ENCODE measurements at places on chromosomes 5 and 9.

GRCh38 chr5:38757451-38758245, 88.2 kb upstream of the OSMR start:
- no peak for DNase-seq

- no peak for DNase-seq
These were observed 53.5 kb downstream of the DRD1 start for GRCh38 chr5:175390352-175391083.

GRCh38 chr9:27591672-27592071, 18.4 kb upstream of the C9orf72 start:
- DNase-seq = no peak

- DNase-seq = no peak
These were observed 499.1 kb upstream of the GRIN3A start for GRCh38 chr9:102237520-102237919.

DNA sequence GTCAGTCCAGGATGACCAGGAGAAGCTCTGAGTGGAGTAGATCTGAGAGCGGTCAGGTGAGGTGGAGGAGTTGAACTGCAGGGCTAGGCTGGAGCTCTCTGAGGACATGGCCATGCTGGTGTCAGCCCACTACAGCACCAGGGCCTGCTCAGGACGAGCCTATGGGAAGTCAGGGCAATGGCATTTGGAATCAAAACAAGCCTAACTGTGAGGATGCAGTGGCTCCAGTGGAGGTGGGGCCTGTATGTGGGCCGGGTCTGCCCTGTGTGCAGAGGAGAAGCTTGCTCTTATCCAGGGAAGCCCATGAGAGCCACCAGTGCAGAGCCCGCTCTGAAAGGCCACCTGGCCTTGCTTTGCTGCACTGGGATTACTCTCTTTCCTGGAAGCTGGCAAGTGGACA, 11.1 kb downstream of the CXCL14 start:
- DNase-seq = no peak

GRCh38 chr9:135647884-135648283, 8.5 kb upstream of the GLT6D1 start:
- DNase-seq = no peak

DNA sequence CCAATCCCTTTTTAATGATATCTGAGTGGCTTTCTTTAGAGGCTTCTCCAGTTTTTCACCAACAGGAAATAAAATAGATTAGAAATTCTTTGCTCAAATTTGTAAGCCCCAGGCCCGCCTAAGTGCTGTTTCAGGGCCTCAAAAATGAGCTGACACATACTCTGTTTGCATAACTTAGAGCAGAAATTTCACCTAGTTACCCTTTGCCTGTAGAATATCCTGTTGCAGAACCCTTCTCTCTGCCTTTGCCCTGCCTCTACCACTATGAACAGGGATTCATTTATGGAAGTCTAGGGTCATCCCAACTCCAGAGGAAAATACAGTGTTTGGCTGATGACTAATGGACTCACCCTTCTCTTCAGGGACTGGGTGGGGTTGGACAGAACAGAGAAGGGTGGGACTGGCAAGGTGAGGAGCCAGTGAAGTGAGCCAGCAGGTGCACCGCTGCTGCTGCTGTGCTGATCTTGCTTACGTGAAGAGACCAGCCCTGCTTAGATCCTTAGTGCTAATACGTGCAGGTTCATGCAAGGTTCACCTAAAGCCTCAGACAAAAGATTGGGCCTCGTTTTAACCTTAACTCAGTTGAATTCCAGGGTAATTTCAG, 22.8 kb downstream of the OSTF1 start:
- no peak for DNase-seq

GRCh38 chr9:18256568-18256967, 217.4 kb upstream of the ADAMTSL1 start:
- no peak for DNase-seq

DNA sequence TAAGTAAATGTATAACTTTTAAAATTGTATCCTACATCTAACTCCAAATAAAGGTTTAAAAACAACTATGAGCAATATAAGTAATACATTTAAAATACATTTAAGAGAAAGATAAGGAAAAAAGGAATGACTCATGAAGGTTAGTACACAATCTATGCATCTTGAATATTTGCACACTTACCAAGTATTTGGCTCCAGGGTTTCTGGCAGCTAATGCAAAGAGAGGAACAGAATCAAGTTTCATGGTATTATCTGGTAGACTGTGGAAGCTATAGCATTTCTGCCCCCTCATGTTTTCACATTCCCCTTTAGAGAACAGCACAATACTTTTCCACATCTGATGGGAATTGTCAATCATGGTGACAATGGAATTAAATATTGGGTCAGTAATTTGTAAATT, 132.1 kb downstream of the COX7C start:
- no peak for DNase-seq

- DNase-seq = no peak
These were observed 34.1 kb upstream of the CPLX2 start for GRCh38 chr5:175837171-175837699.

DNA sequence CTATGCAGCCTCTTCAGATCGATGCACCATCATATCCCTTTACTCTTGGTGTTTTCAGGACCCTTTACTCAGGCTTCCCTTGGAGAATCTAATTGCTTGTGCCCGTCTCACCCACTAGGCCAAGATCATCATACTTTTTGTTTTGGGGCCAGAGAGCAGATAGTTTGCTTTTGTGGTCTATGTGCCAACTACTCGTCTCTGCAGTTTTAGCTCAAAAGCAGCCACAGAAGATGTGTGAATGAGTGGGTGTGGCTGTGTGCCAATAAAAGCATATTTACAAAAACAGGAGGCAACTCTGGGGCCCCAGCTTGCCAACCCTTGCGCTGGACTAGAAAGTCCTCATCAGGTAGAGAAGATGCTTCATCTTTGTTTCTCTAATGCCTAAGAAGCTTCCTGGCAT, 216.8 kb downstream of the SEMA5A start:
- DNase-seq = no peak

DNA sequence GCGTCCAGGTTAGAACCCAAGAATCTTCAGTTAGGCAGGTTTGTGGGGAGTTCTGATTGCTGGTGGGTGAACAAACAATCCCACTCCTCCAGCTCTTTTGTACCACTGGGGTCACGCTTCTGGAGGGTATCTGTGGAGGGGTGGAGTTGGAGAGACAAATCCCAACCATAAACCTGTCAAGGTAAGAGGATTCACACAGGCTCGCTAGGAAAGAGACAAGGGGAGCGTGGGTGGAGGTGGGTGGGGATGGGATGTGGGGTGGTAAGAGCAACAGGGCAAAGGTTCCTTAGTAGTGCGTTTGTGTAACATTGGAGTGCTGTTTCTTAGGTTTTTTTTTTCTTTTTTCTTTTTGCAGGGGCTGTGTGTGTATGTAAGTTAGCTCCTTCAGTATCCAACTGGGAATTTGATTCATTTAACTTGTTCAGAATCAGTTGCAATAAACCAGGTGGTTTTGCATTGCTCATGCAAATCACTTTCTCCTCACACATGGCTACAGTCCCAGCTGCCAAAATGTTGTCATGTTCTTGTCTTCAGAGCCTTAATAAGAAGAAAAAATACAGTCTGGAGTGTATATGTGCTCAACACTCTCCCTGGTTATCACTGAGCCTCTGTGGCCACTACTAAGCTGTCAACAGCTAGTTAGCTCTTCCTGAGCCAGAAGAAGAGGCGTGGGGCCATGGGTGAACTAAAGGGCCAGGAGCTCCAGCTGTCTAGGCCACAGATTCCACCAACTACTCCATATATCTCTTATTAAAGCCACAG, 164.0 kb upstream of the RAD23B start:
- DNase-seq = no peak

- no peak for DNase-seq
These were observed 59.5 kb downstream of the FGF10 start for GRCh38 chr5:44329716-44330115.

- DNase-seq = no peak
These were observed 339.9 kb downstream of the ASTN2 start for GRCh38 chr9:117074784-117075520.

GRCh38 chr5:170631466-170632195, 127.8 kb downstream of the KCNIP1 start:
- DNase-seq = no peak

DNA sequence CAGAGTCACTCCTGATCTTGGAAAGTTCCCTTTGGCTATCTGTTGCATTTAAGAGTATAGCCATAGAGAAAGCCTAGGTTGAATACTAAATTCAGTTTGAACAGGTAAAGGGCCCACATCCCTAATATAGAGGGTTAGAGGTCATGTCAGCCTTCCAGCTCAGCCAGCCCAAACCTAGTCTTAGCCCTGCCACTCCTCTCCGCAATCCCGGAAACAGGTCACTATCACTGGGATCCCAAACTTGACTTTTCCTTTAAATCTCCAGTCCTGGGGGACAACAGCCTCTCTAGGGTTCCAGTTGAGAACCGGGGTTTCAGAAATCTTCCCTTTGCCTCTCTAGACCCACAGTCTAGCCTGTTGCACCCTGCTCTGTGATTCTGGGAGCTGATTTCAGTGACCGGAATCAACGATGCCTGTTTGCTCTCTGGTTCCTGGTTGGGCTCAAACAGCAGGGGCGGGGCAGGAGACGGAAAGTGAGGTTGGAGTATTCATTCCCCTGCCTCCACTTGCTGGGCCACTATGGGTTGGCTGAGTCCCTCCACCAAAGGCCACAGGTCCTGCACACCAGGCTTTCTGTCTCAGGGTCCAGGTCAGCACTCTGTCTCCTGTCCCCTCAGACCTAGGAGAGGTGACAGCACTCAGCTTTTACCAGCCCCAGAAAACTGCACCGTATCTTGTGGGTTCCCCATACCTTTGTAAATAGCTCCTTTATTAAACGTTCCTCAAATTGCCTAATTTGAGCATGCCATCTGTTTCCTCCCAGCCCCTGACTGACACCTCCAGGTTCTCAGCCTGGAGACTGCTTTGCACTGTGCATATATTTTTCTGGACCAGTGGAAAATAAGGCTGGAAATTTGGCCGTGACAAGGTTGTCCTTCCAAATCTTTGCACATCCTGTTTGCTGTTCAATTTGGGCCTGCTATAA, 23.8 kb upstream of the CPEB4 start:
- DNase-seq = no peak

DNA sequence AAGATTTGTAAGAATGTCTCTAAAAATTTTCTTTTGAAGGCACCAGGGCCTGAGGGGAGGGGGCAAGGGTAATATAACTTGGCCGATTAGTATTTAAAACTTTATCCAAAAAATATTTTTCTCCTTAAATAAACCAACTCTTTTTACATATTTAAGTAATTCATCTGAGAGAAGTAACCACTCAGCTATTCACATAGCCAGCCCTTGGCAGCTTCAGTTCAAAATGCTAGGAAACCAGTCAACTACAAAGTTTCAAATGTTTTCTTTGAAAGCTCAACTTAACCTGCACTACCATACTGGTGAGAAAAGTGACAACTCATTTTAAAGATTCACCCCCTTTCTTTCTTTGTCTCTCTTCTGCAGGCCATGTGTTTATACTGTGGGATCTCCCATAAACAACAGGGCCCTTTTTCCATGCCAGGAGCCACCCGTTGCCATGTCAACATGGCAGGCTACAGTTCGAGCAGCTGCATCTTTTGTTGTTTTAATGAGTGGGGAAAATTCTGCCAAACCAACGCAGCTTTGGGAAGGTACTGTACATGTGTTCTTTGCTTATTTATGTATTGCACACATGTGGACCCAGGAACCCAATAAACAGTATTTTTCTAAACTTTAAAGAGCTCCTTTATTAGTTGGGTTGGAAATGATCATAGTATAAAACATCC, 46.3 kb downstream of the AOPEP start:
- no peak for DNase-seq

DNA sequence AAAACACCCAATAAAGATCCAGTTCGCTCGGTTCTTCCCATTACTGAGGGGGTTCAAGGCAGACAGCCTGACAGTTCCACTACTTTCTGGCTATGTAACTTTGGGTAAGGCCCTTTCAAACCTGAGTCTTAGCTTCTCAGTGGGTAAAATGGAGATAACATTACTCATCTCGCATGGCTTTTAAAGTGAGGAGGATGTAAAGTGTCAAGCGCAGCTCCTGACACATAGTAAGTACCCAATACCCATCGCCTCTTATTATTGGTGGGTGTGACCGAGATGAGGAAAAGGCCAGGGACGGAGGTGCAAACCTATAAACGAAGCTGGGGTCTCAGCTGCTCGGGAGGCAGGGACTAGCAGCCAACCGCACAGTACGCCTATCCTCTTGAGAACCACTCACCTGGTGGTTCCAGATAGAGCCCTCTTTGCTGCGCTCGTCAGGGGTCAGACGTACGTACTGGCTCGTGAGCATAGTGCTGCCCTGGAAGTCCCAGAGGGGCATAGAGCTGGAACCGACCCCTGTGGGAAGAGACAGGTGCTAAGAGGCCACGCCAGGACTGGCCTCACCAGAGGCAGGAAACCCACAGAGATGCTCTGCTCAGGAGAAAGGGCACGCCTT, 584 bp downstream of the LMAN2 start:
- no peak for DNase-seq

GRCh38 chr9:85040146-85040545, 370.6 kb downstream of the NTRK2 start:
- no peak for DNase-seq

Measured in stimulated activated CD4-positive, alpha-beta T cell treated with anti-CD3 and anti-CD28 coated beads, Interleukin-12 subunit alpha, Interleukin-12 subunit beta, amount 100 ng/mL, for 24 hours (primary cell).